ENCODE measurements at places on chromosomes 2 and 18. TPM values are rescaled to one million over a fixed set of nuclear protein-coding genes. Genes with fewer than 3 reads are reported as not detected.

The ARID5A gene
- 61.7 TPM for total RNA-seq

The IL36A gene
- not detected for total RNA-seq

DNA sequence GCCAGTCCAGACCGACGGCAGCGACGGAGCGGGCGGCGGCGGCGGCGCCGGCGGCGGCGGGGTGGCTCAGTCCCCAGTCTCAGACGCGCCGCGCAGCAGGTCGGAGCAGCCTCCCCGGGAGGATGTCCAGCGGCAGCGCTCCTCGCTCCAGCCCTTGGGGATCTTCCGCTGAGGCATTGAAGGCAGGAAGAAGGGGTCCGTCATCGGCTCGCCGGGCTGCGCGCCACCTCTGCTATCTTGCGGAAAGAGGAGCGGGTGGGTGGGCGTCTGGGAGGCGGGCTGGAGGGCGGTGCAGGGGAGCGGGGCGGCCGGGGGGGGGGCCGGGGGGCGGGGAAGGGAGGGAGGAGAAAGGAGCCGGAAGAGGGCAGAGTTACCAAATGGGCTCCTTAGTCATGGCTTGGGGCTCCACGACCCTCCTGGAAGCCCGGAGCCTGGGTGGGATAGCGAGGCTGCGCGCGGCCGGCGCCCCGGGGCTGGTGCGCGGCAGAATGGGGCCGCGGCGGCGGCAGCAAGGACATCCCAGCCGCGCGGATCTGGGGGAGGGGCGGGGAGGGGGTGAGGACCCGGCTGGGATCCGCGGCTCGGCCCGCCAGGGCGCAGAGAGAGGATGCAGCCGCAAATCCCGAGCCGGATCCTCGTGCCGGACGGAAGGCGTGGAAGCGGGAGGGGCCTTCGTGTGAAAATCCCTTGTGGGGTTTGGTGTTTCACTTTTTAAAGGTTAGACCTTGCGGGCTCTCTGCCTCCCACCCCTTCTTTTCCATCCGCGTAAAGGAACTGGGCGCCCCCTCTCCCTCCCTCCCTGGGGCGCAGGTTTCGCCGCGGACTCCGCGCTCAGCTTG lies at the start of gene NETO1:
Gene NETO1, minus strand, starts transcription at position 242 of the 839 bp plus-strand sequence. CDS start 696 bp downstream, outside the sequence.
- DNase-seq, result peak; percentile 0
- H3K27me3 ChIP-seq, result peaks cover 56% of the 10 kb centered on the region
- peak within 1 kb of the TSS; percentile 48 for H3K4me3 ChIP-seq
- no peak within 1 kb of the TSS for H3K27ac ChIP-seq
- peaks cover 2% of the 10 kb centered on the region for H3K4me1 ChIP-seq

- H3K4me3 ChIP-seq, result no peak overlapping the region
- no peak for DNase-seq
- H3K27me3 ChIP-seq, result no peaks in the 10 kb centered on the region
- H3K27ac ChIP-seq, result no peak overlapping the region
Observed at GRCh38 chr2:133490411-133490980, 77.8 kb downstream of the NCKAP5 start.

GRCh38 chr2:37831081-37831780 lies 93.9 kb upstream of the RMDN2 start:
- H3K36me3 ChIP-seq, result no peaks in the 10 kb centered on the region
- peaks cover 3% of the 10 kb centered on the region for H3K27me3 ChIP-seq
- H3K4me1 ChIP-seq, result peaks cover 16% of the 10 kb centered on the region
- no peak overlapping the region for H3K27ac ChIP-seq
- H3K4me3 ChIP-seq, result no peak overlapping the region
- no peak for DNase-seq

DNA sequence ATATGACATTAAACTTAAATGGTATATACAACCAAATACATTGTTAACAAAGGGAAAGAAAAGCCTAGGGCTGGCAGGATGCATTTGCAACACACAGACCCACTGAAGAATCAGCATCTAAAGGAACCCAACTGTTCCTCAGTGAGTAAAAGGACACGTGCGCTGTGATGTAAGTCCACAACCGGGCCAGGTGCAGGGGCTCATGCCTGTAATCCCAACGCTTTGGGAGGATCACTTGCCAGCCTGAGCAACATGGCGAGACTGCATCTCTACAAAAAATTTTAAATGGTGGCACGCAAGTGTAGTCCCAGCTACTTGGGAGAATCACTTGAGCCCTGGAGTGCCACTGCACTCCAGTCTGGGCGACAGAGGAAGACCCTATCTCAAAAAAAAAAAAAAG lies 3.9 kb downstream of the DTNB start:
- no peaks in the 10 kb centered on the region for H3K36me3 ChIP-seq
- no peak overlapping the region for H3K27ac ChIP-seq
- peaks cover 5% of the 10 kb centered on the region for H3K27me3 ChIP-seq
- no peak for DNase-seq
- H3K4me3 ChIP-seq, result no peak overlapping the region

The SALL3 gene
- total RNA-seq, result not detected

GRCh38 chr2:23628926-23629771 lies 244.2 kb downstream of the KLHL29 start:
- H3K27me3 ChIP-seq, result no peaks in the 10 kb centered on the region
- no peak overlapping the region for H3K27ac ChIP-seq
- H3K36me3 ChIP-seq, result no peaks in the 10 kb centered on the region
- H3K4me3 ChIP-seq, result no peak overlapping the region

GRCh38 chr2:86064006-86064405 lies 41.7 kb downstream of the POLR1A start:
- no peak overlapping the region for H3K4me3 ChIP-seq
- no peaks in the 10 kb centered on the region for H3K27me3 ChIP-seq
- no peak for DNase-seq
- peaks cover 66% of the 10 kb centered on the region for H3K36me3 ChIP-seq

DNA sequence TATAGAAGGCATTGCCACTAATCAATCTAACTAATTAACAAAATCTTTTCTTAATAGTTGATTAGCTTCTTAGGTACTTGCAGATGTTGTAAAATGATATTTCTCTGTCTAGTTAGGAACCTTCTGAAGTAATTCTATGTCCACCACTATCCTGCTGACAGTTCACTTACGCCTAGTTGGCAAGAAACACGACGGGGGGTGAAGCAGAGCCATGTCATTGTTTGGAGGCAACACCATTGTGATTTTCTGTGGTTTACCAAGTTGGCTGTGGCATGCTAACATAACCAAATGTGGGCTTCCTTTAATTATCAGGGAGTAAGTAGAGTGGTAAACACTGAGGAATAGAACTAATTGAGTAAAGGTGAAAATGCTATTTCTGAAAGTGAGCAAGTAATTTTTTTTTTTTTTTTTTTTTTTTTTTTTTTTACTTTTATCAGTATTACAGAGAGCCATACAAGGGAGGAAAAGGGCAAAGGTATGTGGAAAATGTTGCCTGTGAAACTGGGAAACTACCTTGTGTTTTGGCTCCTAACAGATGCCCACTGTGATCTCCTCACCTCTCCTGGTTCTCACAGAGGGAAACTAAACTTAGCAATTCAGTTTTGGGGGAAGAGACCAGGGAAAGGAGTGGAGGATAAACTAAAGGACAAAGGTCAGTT lies 126.8 kb downstream of the MEIS1 start:
- H3K27me3 ChIP-seq, result peaks cover 30% of the 10 kb centered on the region
- H3K4me1 ChIP-seq, result no peaks in the 10 kb centered on the region
- DNase-seq, result no peak
- H3K36me3 ChIP-seq, result no peaks in the 10 kb centered on the region
- H3K27ac ChIP-seq, result no peak overlapping the region
- H3K4me3 ChIP-seq, result no peak overlapping the region

DNA sequence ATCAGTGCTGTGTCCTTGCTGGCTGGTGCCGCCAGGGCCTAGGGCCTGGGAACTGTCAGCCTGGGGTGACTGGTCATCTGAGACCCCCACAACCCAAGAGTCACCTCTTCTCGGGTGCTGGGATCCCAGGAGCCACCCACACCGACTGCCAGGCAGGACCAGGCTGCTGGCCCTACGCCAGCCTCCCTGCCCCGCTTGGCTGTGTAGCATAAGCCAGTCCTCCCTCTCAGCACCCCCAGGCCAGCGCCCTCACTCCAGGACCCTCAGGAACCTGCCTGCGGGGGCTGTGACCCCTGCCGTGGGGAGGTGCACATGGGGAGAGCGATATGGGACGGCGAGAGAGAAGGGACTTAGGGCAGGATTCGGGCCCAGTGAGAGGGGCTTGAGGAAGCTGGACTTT lies 9.5 kb downstream of the ARHGEF4 start:
- no peak overlapping the region for H3K4me3 ChIP-seq
- H3K4me1 ChIP-seq, result no peaks in the 10 kb centered on the region
- DNase-seq, result no peak
- H3K27me3 ChIP-seq, result peaks cover 10% of the 10 kb centered on the region
- no peaks in the 10 kb centered on the region for H3K36me3 ChIP-seq
- H3K27ac ChIP-seq, result no peak overlapping the region

DNA sequence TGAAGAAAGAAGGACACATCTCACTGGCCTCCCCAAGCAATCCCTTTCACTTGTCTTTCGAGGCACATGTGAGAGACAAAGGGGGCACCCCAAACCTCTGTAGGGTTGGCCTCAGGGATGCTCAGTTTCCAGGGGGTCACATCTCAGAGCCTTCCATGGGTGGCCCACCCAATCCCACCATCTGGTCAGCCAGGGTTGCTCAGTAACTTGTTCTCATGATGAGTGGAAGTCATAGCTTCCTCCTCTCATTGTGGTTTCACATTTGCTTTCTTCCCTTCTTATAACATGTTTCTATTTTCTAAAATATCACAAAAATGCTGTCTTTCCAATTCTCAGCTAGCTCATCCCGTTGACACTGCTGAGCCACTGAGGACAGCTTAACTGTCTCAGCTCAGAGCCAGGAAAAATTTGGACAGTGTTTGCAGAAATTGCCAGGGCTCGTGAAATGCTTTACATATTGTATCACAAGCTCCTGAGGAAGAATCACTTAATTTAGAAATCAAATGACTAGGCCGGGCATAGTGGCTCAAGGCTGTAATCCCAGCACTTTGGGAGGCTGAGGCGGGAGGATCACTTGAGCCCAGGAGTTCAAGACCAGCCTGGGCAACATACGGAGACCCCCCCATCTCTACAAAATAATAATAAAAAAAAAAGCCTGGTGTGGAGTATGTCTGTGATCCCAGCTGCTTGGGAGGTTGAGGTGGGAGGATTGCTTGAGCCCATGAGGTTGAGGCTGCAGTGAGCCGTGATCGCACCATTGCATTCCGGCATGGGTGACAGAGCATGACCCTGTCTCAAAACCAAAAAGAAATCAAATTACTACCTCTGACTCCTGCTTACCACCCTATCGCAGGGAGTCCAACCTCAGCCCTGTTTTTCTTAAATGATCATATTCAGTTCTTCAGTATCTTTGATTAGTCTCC lies 129.3 kb downstream of the PRKCE start:
- H3K27ac ChIP-seq, result no peak overlapping the region
- H3K27me3 ChIP-seq, result no peaks in the 10 kb centered on the region
- no peaks in the 10 kb centered on the region for H3K36me3 ChIP-seq
- no peak for DNase-seq
- no peak overlapping the region for H3K4me3 ChIP-seq

GRCh38 chr18:59621027-59621426 lies 76.2 kb downstream of the CCBE1 start:
- H3K27me3 ChIP-seq, result peaks cover 5% of the 10 kb centered on the region
- no peaks in the 10 kb centered on the region for H3K4me1 ChIP-seq
- H3K4me3 ChIP-seq, result no peak overlapping the region

DNA sequence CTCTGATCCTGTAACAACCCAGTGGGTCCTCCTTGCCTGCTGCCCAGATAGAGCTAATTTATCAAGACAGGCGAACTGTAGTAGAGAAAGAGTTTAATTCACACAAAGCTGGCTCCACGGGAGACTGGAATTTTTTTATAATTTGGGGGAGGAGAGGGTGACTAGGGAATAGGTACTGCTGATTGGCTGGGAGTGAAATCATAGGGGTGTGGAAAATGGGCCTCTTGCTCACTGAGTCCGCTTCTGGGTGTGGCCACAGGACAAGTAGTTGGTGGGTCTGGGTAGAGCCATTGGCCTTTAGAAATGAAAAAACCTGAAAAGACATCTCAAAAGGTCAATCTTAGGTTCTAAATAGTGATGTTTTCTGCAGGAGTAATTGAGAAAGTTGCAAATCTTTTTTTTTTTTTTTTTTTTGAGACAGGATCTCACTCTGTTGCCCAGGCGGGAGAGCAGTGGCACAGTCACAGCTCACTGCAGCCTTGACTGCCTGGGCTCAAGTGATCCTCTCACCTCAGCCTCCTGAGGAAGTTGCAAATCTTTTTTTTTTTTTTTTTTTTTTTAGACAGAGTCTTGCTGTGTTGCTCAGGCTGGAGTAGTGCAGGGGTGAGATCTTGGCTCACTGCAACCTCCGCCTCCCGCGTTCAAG lies 14.4 kb upstream of the UGGT1 start:
- no peaks in the 10 kb centered on the region for H3K36me3 ChIP-seq
- no peak overlapping the region for H3K4me3 ChIP-seq
- H3K27ac ChIP-seq, result no peak overlapping the region
- DNase-seq, result no peak
- H3K27me3 ChIP-seq, result peaks cover 3% of the 10 kb centered on the region

DNA sequence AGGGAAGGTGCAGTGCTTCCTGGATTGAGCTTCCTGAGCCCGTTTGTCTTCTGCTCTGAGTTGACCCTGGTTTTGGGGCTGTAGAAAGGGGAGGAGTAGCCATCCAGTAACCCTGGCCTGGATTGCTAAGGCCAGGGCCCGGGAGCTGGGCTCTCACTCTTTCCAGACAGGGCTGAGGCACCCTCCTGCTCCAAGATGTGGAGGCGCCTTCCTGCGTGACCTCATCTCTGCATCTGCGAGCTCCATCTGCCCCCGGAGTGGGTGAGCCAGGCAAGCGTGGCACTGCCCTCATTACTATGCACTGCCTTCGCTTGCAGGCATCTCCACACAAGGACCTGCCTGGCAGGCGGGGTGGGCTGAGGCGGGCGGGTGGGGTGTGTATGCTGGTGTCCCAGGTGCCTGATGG lies 58.0 kb downstream of the RAB31 start:
- no peaks in the 10 kb centered on the region for H3K4me1 ChIP-seq
- no peaks in the 10 kb centered on the region for H3K27me3 ChIP-seq
- H3K4me3 ChIP-seq, result no peak overlapping the region
- H3K36me3 ChIP-seq, result no peaks in the 10 kb centered on the region
- no peak for DNase-seq
- H3K27ac ChIP-seq, result no peak overlapping the region

DNA sequence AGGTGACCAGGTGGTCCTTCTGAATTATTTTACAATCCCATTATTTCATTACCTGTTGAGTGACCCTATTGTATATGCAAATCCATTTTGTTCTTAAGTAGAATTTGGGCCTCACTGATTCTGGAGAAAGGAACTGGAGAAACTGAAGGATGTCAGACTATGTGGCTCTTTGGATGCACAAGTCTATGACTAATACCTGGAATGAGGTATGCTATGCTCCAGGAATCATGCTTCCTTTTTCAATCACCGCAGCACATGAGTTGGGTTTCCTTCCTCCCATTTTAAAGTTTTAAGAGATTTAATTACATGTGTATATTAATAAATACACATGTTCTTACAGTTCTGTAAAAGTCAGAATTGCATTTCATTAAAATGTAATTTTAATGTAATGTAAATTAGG lies 253.9 kb upstream of the VWC2L start:
- H3K36me3 ChIP-seq, result no peaks in the 10 kb centered on the region
- DNase-seq, result no peak
- H3K27ac ChIP-seq, result no peak overlapping the region
- no peaks in the 10 kb centered on the region for H3K27me3 ChIP-seq

The C2orf66 gene
- not detected for total RNA-seq

The IL36RN gene
- not detected for total RNA-seq

The SP5 gene
- total RNA-seq, result not detected

The IGFBP2 gene
- 39.1 TPM for total RNA-seq

The CCDC141 gene
- total RNA-seq, result 4.8 TPM

GRCh38 chr18:67421651-67422050 lies 94.9 kb downstream of the DSEL start:
- H3K36me3 ChIP-seq, result no peaks in the 10 kb centered on the region
- DNase-seq, result no peak
- H3K27ac ChIP-seq, result no peak overlapping the region
- H3K4me1 ChIP-seq, result peaks cover 6% of the 10 kb centered on the region
- no peak overlapping the region for H3K4me3 ChIP-seq

The UGT1A8 gene
- total RNA-seq, result not detected
